ENCODE measurements at places on chromosomes 5 and 9.

GRCh38 chr9:125822902-125823301, 75.7 kb downstream of the PBX3 start:
- no peak for DNase-seq

DNA sequence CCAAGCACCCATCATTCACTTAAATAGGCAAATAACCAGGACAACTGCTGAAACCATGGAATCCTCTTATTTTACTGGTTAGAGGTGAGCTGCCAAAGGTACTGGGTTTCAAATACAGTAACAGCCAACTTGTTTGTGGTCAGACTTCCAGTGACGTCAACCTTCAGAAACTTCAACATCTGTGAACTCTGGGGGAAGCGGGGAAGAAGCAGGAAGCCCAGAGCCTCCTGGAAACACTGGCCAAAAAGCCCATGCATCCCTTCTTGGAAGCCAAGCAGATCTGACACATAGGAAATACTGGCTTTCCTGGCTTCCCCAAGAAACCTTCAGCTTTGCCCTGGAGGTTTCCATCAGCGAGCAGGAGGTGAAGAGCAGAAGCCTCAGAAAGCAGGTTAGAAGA, 4.9 kb upstream of the FRRS1L start:
- no peak for DNase-seq

DNA sequence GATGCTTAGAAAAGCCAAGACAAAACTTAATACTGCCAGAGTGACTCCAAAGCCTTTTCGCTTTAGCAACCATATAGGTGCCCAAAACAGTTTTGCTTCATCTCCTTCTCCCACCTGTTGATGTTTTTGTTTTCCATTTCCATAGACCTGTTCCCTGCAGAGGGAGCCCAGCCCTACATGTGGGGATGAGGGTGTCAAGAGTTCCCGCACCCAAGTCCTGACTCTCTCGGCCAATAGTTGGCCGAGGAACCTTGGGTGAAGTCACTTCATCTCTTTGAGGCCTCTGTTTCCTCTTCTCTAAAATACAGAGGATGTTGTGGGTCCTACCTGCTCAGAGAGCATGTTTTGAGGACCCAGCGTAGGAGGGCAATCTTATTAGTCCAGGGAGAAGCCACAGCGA, 38.5 kb upstream of the LCP2 start:
- no peak for DNase-seq

- DNase-seq = no peak
Measured at GRCh38 chr5:74241751-74242140, 398.8 kb downstream of the ENC1 start.

- DNase-seq = no peak
Measured at GRCh38 chr9:123925819-123926218, 4.1 kb downstream of the DENND1A start.

GRCh38 chr5:174148721-174149120, 103.2 kb downstream of the NSG2 start:
- DNase-seq = no peak

GRCh38 chr9:77807281-77807683, 159.2 kb upstream of the GNA14 start:
- no peak for DNase-seq

DNA sequence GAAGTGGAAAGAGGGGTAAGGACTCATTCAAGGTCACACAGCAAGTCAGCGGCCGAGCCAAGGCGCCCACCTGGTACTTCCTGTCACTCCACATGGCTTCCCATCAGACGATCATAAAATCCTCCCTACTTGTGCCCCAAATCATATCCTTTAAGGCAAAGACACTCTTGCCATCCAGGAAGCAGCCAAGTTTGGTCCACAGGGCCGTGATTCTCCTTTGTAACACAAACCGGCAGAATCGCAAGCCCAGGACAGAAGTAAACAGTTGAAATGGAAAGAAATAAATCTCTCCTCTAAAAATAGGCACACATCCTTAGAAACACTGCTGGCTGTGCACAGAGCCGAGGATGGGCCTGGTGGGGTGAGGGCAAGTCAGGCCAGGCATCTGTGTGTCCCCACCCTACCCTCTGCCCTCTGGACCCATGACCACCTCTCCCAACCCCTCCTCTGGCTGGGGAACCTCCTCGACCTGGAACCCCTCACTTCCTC, 30.5 kb downstream of the TMOD1 start:
- no peak for DNase-seq

- DNase-seq = no peak
Measured at GRCh38 chr9:100601216-100601615, 23.3 kb downstream of the CAVIN4 start.

- no peak for DNase-seq
Measured at GRCh38 chr9:78678877-78679276, 382.0 kb downstream of the PSAT1 start.

DNA sequence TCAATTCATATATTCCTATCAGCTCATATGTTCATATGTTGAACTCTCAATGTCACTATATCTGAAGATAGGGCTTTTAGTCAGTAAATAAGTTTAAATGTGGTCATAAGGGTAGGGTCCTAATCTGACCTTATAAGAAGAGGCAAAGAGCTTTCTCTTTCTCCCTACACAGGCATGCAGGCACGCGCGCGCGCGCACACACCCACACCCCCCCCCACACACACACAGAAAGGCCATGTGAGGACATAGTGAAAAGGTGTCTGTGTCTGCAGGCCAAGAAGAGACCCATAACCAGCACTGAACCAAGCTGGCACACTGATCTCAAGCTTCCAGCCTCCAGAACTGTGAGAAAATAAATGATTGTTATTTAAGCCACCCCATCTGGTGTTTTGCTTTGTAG, 76.0 kb downstream of the PDE4D start:
- DNase-seq = no peak

- peak; percentile 54 for DNase-seq
Measured at GRCh38 chr5:122195802-122196394, 66.6 kb downstream of the ZNF474 start.

DNA sequence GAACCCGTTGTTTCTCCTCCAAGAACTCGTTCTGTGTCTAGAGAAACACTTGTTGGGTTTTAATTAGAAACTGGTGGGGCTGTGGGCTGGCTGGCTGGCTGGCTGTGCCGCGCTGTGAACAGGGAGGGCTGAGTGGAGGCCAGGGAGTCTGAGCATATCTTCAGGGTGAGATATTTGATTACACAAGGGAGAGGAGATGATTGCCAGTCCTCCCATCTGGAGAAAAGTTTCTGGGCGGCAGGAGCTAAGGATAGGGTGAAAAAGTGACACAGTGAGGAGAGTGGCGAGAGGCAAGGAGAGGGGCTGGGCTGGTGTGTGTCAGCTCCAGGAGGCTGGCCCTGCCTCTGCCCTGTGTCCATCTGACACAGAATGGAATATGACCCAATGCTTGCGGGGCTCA, 63.0 kb downstream of the GDNF start:
- no peak for DNase-seq

DNA sequence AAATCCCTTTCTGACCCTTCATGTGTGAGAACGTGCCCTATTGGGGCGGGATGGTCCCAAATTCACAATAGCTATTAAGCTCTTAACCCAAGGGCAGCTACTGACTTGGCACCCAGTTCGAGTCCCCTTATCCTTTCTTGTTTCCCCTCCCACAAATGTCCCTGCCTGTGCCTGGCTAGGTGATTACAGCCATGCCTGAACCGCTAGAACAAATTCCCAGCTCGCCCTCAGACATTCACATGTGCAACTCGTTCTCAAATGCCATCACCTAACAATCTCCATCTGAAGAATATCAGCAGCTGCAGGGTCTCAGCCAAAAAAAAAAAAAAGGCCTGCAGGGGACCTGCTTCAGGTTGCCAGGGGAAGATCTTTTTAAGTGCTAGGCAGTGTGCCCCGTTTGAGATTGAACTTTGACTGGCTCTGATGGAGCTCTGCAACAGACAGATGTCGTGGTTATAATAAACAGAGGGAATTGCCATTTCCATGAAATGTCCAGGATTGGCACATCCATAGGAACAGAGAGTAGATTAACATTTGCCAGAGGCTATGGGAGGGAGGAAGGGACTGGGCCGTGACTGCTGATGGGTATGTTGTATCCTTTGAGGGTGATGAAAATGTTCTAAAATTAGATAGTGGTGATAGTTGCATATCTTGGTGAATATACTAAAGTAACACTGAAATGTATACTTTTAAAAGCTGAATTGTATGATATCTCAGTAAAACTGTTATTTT, 347.2 kb upstream of the WWC1 start:
- no peak for DNase-seq

- no peak for DNase-seq
Measured at GRCh38 chr5:65262096-65262495, 219.6 kb downstream of the ADAMTS6 start.

DNA sequence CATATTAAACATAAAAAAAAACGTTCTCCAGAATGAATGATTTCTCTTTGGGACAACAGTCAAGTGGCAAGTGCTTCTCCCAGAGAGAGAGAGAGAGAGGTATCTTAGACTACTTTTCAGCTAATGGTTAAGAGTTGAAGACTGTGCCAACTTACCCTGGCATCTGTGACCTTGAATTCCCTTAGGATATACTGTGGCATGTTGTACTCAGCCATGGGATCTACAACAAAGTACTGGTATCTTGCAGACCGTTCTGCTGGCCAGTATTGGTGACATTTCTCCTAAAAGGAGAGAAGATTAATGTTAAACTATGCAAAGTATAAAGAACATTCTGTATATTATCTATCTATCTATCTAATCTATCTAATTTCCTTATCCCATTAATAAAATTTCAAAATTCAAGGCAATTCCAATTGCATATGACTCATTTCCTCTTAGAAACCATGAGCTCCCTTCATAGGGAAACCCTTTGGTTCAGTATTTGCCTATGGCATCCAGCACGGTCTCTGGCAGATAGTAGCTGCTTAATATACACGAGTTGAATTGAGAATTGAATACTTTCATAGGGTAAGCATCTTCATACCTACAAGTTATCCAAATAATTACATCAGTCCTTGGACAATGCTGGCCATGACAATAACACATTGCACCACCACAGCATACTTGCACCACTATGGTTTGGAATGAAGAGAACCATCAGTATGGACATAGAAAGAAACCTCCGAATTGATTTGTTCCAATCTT, 539.4 kb upstream of the DMAC1 start:
- no peak for DNase-seq

- no peak for DNase-seq
Measured at GRCh38 chr5:173774271-173774761, 113.8 kb upstream of the CPEB4 start.

GRCh38 chr9:24817756-24818155, 272.1 kb upstream of the IZUMO3 start:
- no peak for DNase-seq

DNA sequence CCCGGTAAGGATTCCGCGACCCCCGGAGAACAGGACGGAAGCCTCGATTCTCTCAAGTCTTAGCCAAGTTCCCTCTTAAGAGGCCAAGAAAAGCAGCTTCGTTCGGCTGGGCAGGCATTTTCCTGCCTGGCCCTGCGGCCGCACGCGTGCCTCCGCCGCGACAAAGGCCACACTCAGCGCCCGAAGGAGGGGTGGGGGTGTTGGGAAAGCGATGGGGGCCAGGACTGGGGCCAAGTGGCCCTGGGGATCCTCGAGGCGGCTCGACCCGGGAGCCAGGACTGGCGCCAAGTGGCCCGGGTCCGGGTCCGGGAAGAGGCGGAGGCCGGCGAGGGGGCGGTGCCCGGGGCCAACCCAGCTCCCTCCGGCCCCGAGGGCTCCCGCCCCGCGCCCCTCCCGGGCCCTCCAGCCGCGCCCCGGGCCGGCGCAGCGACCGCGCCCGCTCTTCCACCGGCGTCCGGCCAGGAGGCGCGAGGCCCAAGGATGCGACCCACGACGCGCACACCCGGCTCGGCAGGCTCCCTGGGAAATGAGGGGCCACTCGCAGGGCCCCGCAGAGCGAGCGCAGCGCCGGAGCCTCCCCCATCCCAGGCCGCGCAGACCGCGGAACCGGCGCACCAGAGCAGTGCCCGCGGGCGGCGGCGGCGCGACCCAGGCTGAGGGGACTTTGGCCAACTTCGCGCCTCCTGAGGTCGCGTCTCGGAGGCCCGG, 756 bp downstream of the VAV2 start:
- DNase-seq = no peak

GRCh38 chr5:174589011-174589410, 135.4 kb upstream of the MSX2 start:
- DNase-seq = no peak

DNA sequence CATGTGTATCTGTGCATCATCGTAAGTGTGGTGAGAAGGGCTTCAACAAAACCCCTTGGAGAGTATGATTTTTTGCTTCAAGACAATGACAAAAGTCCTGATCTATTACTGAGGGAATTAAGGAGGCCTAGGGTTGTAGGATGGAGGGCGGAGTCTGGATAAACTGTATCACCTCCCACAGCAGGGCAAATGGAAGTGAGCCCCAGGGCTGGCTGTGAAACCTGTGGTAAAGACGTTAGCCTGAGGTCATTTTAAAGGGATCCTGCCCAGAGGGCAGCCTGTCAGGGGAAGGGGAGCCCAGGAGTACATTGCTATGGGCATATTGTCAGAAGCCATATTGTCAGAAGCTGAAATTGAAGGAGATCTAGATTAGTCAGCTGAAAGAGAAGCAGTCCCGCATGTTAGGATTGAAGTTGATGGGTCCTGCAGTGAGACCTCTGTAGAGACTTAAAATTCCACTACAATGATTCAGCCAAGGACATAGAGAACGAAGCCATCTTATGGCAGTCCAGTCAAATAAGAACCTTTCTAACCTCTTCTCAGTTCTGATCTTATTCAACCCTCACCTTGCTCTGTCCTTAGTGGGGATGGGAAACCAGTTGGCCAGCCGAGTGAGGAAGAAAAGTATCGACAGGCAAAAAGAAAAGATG, 26.9 kb downstream of the ADGRV1 start:
- DNase-seq = no peak

DNA sequence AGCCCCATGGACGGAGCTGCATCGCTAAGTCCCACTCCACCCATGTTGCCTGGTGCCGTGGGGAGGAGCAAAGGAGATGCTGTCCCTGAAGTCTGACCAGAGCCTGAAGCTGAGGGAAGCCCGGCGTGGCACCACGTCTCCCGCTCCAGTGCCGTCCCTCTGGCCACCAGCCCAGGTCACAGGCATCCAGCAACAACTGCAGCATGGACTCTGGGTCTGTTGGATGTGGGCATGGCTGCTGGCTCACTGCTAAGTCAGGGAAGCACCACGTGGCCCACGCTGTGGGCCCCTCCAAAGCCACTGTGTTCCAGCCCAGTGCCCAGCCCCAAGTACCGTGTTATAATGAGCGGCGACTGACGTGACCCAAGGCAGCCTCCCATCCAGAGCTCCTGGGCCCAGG, 112.6 kb downstream of the SYK start:
- no peak for DNase-seq

GRCh38 chr9:33517373-33517772, 6.7 kb upstream of the ANKRD18B start:
- no peak for DNase-seq

DNA sequence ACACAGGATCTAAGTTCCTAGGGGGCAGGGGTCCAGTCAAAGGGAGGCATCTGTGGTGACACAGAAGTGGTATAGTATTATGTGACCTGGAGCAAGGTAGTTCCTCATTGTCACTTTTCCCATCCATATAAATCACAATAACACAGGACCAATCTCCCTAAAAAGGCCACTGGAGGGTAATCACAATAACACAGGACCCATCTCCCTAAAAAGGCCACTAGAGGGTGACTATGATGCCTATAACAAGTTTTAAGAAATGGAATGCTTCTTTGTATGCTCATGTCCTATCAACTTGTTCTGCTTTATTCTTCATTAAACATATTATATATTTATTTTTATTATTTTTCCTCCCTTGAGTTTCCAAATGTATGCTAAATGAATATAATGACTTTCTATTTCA, 254.6 kb downstream of the ASTN2 start:
- DNase-seq = no peak

- no peak for DNase-seq
Measured at GRCh38 chr9:137759117-137759516, 118.5 kb upstream of the CACNA1B start.

- DNase-seq = no peak
Measured at GRCh38 chr5:75670577-75670976, 46.7 kb downstream of the POC5 start.
